ENCODE measurements at places on chromosomes 3 and 15. TPM values are rescaled to one million over a fixed set of nuclear protein-coding genes. Genes with fewer than 3 reads are reported as not detected.

- peak; percentile 8 for DNase-seq
These were observed 962 bp downstream of the ATP13A5 start for GRCh38 chr3:193377591-193377990.

DNA sequence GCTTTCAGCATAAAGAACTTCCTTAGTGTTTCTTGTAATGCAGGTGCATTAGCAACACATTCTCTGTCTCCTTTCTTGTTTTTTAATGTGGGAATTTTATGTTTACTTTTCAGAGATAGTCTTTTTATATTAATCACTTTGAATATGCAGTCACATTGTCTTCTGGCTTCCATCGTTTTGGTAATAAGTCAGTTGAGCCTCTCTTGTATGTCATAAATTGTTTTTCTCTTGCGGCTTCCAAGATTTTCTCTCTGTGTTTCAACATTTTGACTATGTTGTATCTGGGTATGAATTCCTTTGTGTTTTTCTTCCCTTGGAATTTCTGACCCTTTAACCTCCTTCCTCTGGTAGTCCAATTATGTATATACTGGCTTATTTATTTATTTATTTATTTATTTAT lies 25.3 kb downstream of the GABRG3 start:
- DNase-seq: no peak

GRCh38 chr3:65080432-65080831 lies 392.6 kb upstream of the ADAMTS9 start:
- DNase-seq: peak; percentile 16

DNA sequence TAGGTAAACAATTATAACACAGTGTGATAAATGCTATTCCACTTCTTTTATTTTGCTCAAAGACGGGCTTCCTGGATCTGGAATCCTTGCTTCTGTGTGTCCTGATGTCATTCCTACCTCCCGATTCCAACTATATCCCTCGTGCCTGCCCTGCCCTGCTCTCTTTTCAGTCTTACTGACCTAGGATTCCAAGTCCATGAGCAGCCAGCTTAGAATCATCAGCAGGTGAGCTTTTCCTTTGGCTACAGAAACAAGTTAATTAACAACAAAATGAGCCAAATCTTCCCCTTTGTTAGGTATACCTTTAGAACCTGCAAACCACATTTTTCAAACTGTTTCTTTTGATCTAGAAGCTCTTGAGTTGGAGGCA lies 21.9 kb upstream of the KPNA1 start:
- DNase-seq: no peak

GRCh38 chr15:43886558-43886957 lies 59.8 kb downstream of the WDR76 start:
- no peak for DNase-seq

GRCh38 chr3:30309961-30310954 lies 296.1 kb upstream of the TGFBR2 start:
- no peak for DNase-seq

DNA sequence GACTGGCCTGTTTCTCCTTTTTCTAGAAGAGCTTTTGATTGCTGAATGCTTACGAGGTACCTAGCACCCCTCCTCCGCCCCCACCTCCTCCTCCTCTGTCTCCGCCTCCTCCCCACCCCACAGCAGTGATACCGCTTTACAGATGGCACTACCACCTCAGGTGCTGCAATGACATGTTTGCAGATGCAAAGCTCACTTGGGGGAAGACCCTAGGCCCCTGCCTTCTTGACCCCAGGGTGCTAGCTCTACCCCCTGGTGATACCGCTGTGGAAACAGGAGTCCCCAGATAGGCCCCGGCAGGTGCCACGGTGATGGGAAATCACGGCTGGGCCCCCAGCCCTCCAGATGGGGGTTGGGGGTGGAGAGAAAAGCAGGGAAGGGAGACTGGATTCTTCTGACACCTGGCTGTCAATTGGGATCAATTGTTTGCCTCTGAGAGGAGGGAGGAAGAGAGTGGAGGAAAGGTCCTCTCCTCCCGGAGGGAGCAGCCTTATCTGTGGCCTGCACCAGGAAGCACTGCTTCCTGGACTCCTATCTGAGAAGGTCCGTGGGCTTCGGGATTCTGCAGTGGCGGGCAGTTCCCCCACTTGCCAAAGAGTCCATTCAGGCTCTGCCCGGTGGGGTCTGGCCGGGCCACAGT lies 37.6 kb downstream of the DNASE1L3 start:
- peak; percentile 68 for DNase-seq

GRCh38 chr3:134852893-134853351 lies 57.9 kb downstream of the EPHB1 start:
- no peak for DNase-seq

GRCh38 chr15:61146091-61146930 lies 82.8 kb downstream of the RORA start:
- no peak for DNase-seq

DNA sequence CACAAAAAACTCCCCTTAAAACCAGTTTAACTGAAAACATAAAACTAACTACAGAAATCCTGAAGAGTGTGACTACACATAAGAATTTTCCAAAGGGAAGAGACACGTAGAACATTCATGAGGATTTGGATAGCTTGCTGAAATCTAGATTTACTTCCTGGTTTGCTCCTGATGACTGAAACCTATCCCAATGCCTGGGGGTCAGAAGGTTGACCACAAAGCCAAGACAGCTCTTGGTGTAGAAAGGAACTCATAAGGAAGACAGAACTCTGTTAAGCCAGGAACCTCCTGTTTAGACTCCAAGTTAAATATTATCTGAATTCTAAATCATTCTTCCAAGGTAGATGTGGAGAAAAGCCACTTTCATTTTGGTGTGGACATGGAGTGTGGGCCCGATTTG lies 92.8 kb downstream of the TFG start:
- no peak for DNase-seq

- DNase-seq: peak; percentile 26
These were observed 40.9 kb downstream of the AKAP13 start for GRCh38 chr15:85421116-85421925.

Gene LIPH
- not detected for polyA plus RNA-seq

Gene SI
- polyA plus RNA-seq: not detected

Gene PRR20G
- not detected for polyA plus RNA-seq
